ENCODE measurements at places on chromosomes 2 and 18.
A peak's percentile ranks its signal among the peaks of the same experiment; 100 is the strongest.

DNA sequence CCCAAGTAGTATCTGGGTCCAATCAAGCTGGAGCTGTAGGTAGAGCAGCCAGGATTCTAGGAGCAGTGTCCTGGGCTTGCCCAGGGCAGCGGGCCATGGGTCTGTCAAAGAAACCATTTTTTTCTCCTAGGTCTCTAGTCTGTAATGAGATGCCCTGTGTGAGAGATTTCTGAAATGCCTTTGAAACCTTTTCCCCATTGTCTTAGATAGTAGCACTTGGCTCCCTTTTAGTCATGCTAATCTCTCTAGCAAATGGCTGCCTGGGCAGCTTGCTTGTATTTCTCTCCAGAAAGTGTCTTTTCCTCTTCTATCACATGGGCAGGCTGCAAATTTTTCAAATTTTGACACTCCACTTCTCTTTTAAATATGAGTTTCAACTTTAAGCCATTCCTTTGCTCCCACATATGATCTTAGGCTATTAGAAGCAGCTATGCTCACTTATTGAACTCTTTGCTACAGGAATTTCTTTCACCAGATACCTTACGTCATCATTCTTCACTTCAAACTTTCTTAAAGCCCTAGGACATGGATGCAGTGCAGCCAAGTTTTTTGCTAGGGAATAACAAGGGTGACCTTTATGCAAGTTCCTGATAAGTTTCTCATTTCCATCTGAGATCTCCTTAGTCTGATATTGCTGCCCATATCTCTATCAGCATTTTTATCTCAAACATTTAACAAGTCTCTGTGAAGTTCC lies 890.2 kb upstream of the VRK2 start:
- no peak for DNase-seq

DNA sequence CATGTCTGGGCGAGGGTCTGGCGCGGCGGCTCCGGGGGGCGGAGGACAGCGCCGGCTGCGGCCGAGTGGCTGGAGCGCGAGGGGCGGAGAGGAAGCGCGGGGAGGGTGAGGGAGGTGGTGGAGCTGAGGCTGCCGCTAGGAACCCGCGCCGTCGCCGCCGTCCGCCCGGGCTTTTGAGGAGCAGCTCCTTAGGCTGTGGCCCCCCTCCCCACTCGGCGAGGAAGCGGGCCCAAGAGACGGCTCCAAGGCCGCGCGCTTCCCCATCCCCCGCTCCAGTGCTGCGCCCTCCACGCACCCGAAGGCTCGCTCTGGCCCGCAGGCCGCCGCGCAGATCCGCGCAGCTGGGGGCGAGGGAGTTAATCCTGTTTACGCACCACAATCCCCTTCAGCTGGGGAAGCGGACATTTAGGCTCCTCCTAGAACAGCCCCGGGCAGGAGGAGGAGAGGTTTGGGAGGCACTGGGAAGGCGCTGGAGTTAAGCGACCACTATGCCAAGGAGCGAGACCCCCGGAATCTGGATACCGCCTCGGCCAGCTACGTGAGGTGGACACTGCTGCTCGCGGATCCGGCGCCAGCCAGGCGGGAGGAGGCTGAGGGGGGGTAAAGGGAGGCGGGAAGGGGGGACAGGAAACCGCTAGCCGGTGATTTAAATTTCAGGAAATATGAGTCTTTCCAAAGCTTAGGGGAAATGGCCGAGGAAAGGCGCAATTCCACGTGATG lies at the start of gene CNRIP1:
Gene CNRIP1, minus strand, starts transcription at position 552 of the 720 bp plus-strand sequence. Its CDS starts 549 bp downstream, at position 3.
- peak; percentile 82 for DNase-seq

GRCh38 chr2:73013936-73014335 lies 57.6 kb downstream of the SFXN5 start:
- no peak for DNase-seq

DNA sequence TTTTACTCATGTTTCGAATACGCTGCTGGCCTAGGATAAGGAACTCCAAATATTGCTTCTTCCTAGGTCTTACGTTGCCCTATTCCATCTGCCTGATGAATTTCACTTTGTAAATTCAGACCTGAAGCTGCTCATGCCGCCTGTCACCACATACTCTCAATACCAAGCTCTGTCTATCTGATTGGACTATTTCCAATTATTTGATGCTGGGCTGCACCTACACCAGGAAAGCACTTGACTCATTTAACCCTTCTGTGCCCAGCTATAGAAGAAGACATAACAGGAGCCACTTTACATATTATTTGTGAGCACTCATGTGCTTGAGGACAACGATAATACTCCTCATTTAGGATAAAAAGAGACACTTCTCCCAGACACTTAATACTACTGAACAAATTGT lies 1293.9 kb upstream of the LRRTM1 start:
- DNase-seq = no peak

DNA sequence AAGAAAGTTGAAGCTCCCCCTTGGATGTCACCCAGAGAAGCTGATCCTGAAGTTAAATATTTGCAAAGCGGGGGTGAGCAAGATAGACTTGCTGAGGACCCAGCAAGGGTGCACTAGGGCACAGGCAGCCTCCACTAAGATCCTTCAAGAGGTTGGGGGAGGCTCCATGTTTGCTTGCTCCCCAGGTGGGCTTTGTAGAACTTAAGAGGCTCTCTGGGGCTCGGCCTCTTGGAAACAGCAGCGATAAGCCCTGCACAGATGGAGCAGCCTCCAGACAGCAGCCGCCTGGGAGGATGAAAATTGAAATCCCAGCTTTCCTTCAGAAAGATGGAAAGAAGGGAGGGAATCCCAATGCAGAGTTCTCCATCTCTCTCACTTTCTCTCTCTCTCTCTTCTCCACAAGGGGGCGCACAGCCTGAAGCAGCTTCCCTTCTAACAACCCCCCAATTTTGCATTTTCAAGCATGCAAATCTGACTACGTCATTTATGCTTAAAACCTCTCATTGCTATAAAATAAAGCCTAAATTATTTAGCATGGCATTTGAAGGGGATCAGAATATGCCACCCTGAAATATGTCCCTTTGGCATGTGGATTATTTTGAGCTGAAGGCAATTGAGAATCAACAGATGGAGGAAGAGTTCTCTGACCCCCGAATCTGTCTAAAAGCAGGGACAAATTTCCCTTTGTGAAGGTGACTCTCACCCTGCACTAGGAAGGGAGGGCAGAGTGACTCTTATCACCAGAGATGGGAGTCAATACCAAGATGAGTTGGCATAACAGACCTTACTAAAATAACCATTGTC lies 185.7 kb upstream of the KLHL29 start:
- DNase-seq = no peak

DNA sequence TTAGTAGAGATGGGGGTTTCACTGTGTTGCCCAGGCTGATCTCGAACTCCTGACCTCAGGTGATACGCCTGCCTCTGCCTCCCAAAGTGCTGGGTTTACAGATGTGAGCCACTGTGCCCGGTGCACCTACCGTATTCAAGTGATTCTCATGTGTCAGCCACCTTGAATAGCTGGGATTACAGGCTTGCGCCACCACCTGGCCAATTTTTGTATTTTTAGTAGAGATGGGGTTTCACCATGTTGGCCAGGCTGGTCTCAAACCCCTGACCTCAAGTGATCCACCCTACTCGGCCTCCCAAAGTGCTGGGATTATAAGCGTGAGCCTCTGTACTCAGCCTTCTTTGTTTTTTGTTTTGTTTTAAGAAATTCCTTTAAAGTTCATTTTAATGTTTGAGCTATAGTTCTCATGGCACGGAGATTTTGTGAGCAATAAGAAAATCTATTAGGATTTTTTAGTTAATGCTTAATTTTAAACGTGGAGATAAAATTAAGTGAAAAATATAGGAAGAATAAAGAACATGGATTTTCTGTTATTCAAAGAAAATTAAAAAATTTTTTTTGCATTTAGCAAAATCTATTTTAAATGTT lies 242.6 kb downstream of the PHLPP1 start:
- DNase-seq = no peak

GRCh38 chr2:126444512-126444911 lies 211.4 kb upstream of the GYPC start:
- DNase-seq = no peak

DNA sequence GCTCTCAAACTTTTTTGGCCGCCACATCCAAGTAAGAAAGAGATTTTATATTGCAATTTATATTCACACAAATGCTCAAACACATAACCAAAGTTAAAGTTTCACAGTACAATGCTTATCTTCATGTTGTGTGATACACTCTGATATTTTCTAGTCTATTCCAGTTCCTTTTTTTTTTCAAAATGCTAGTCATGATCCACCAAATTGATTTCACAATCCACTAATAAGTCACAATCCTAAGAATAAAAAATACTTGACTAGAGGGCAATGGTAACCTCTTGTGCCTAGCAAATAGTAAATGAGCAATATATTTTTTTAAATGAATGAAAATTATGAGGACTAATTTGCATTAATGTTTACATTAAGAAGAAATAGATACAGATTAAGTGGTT lies 5.8 kb upstream of the PTPN4 start:
- DNase-seq = no peak

GRCh38 chr2:72544554-72544953 lies 281.3 kb downstream of the EXOC6B start:
- no peak for DNase-seq

DNA sequence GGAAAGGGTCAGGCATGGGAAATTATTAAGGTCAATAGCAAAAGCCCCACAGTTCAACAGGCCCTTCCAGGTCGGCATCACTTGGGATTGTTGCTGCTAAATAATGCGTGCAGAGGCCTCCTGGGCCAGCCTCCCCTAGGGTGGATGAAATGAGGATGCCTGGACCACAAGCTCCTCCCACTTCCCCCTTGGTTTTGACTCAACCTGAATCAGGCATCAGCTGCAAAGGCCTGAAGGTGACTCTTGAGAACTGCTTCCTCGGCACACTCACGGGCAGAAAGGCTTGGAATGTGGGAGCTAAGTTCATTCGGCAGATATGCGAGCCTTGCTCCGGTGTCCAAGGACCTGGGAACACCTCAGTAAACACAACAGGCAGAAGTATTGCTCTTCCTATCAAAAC lies 69.3 kb downstream of the MBP start:
- DNase-seq = no peak

- peak; percentile 43 for DNase-seq
Observed at GRCh38 chr18:75211953-75212750, 1.6 kb downstream of the TSHZ1 start.

- no peak for DNase-seq
Observed at GRCh38 chr2:69501301-69501700, 64.1 kb upstream of the NFU1 start.

DNA sequence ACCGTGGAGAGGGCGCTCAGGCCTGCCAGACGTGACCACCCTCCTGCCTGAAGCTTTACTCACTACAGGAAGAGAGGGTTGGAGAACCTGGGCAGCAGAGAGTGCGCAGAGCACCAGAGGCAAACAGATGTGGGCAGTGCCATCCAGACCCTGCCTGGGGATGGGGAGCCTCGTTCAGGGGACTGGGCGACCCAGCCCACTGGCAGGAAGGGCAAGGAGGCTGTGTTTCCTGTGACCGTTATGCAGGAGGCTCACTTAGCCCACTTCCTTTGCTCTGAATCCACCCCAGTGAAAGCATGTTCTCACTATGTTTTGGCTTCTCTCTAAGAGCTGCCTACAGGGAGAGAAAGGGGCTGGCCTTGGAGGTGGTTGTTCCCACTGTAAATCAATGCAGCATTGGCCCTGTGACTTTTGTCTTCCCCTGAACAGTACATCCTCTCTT lies 23.0 kb upstream of the ACKR3 start:
- DNase-seq = no peak

- DNase-seq = no peak
Observed at GRCh38 chr18:44582456-44582855, 98.2 kb upstream of the SETBP1 start.
